GM12892 (cell line): ENCODE measurements at places on chromosomes 6 and 20.

GRCh38 chr20:39347626-39348025, 385.5 kb downstream of the DHX35 start:
- no peak for DNase-seq

GRCh38 chr6:6678811-6679210, 90.3 kb downstream of the LY86 start:
- no peak for DNase-seq

GRCh38 chr6:144936764-144937163, 651.6 kb downstream of the UTRN start:
- DNase-seq: no peak

DNA sequence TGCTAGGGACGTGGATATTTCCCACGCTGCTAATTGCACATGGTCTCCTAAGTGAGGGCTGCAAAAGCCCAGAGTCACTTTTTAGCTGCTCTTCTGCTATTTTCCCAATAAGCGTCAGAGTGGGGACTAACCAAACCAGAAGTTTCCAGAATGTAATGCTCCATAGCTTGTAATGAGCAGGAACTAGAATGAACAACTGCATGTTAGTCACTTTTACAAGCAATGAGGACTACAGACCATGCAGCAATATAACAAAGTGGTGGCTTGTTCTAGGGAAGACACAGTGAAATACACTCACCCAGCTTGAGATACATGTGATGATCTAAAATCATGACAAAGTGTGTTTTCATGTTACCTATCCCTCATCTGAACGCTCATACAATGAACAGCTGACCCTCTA, 314.1 kb upstream of the SGK1 start:
- no peak for DNase-seq

DNA sequence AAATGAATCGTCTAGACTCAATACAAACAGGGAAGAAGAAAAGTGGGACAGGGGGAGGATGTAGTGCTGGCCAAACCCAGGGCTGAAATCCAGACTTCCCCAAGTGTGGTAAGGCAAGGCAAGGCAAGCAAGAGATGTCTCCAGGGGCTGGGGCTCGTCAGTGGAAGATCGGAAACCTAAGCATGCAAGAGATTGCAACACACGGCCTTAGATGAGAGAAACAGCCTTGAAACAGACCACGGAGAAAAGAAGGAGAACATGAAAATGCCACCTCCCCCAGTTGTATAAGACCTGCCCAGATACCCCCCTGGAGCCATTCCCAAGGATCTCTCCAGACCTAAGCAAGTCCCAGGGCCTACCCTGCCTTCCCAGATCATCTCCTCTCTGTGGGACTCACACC, 20.0 kb downstream of the VEGFA start:
- no peak for DNase-seq

- no peak for DNase-seq
These were observed 158.1 kb upstream of the THBS2 start for GRCh38 chr6:169411722-169412121.

GRCh38 chr6:53306819-53307347, 41.9 kb downstream of the ELOVL5 start:
- peak; percentile 13 for DNase-seq

- no peak for DNase-seq
These were observed at the start of gene DEFB126 for GRCh38 chr20:142290-142689. DEFB126 (plus strand) TSS chr20:142590; CDS start chr20:142629, 39 bp downstream.
